ENCODE measurements at places on chromosomes 7 and 10.

DNA sequence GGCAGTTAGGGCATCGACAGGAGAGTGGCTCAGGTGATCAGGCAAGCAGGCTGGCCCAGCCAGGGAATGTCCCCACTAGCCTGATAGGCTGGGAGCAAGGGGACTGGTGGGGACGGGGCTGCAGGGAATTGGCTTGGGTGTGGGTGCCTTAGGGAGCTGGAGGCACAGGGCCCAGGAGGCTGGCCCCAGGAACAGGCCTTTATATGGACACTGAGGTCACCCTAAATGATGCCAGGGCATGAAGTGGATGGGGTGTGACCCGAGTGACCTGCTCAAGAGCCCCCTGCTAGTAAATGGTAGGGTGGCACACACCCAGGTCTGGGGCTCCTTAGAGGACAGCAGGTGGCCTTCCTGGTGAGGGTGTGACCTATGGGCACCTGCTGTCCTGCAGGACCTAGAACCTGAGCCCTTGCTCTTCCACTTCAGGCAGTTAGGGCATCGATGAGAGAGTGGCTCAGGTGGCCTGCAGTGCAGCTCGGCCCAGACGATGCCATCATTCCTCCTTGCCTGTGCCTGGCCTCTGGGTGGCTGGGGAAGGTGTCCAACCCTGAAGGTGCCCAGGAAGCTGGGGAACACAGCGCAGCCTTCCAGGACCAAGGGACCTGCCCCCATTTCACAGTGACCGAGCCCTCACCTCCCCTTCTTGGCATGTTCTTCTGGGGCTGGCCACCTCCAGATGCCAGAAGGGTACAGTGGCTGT, 51.7 kb upstream of the LEP start:
- DNase-seq, result no peak

- DNase-seq, result no peak
These were observed 128.8 kb downstream of the PPP1R17 start for GRCh38 chr7:31815796-31816195.

DNA sequence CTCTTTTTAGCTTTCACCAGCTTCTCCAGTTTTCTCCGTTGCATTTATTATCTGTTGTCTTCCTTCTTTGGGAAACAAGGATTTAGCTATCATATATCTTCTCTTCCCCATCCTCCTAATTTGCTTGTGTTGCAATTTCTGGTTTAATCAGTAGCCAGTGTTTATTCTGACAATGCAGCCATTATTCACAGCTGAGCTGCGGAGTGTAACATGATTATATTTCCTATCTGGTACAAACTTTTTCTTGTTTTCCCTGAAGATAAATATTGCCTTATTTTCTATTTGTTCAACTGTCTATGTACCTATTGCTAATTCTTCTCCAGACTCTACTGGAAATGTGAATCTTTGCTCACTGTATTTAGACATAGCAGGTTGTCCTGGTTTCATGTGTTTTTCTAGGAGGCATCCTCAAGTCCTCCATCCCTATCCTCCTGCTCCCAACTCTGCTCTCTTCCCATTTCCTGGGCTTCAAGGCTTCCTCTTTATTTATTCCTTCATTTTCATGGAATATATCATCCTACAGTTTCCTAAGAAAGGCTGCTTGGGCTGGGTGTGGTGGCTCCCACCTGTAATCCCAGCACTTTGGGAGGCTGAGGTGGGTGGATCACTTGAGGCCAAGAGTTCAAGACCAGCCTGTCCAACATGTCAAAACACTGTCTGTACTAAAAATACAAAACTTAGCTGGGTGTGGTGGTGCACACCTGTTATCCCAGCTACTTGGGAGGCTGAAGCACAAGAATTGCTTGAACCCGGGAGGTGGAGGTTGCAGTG, 72.4 kb upstream of the KDM7A start:
- DNase-seq, result no peak

DNA sequence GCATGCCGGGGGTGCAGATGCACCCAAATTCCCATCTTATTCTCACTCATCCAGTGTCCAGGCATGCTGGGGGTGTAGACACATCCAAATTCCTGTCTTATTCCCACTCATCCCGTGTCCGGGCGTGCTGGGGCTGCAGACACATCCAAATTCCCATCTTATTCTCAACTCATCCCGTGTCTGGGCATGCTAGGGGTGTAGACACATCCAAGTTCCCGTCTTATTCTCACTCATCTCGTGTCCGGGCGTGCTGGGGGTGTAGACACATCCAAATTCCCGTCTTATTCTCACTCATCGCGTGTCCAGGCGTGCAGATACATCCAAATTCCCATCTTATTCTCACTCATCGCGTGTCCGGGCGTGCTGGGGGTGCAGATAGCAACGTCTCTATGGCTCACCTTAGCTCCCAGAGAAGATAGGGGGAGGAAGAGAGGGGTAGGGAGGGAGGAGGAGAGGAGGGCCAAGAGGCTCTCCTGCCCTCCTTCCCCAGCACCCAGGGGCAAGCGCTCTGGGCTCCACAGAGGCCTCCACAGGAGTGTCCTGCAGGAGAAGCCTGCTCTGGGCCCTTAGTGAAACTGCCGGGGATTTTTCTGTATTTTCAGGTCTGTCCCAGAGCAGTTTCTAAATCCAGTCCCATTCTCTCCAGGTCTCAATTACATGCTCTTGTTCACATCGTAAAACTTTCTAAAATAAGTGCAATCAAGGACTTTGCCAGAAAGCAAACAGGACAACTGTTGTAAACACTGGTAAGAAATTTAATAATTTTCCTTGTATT, 210.8 kb downstream of the DIP2C start:
- no peak for DNase-seq

GRCh38 chr7:35007768-35008167, 29.5 kb downstream of the DPY19L1 start:
- DNase-seq, result no peak

- no peak for DNase-seq
These were observed 92.9 kb downstream of the GPR26 start for GRCh38 chr10:123759041-123759440.

DNA sequence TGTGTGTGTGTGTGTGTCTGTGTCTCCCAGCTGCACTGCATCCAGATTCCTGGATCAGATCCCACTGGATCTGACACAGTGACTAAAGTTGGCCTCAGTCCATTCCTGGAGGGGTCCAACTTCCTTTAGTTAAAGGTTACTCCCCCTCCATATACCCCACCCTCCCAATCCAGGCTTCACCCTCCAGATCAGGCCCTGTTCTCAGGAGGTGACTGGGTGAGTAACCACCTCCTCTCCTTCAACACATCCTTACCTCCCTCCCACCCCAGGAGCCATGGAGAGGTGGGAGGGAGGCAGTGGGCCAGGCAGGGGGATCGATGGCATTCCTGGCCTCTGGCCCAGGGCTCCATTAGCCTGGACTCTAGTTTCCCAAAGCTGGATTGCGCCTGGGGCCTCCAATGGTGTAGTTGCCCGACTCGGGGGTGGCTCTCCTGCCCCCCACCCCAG, 11.3 kb downstream of the KCNIP2 start:
- no peak for DNase-seq

DNA sequence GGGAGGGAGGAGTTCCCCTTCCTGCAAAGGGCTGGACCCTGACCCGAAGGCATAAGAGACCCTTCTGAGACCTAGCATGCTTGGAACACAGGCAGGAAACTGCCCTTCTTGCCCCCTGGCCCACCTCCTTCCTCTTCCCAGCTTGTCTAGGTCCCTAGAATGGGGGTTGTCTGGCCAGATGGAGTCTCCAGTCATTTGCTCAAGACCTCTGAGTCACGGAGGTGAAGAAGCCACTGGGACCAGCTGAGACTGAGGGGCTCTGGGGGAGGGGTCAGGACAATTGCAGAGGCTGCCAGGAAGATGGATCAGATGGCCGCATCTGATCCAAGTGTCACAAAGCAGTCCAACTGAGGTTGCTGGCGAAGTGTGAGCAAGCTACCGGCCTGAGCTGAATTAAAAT, 46.2 kb downstream of the COL13A1 start:
- no peak for DNase-seq

DNA sequence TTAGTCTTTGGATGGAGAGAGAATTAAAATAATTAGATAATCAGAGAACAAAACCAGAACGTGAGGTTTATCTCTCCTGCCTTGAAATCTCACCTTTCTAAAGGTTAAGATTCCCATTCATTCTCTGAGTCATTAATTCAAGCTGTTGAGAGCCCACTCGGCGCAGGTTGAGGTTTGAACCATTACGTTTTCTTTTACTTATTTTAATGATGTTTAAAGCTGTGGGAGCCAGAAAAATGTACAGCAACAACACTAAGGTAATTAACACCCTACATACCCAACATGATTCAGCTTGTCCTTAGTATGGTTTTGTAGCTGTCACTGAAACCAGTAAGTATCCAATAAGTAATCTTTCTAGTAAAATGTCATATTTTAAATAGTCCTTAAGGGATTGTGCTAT, 153.0 kb upstream of the ANK3 start:
- no peak for DNase-seq

GRCh38 chr7:54037873-54038272, 504.3 kb upstream of the VSTM2A start:
- no peak for DNase-seq

- no peak for DNase-seq
These were observed 15.3 kb downstream of the GNAT3 start for GRCh38 chr7:80496586-80496985.

- no peak for DNase-seq
These were observed 964 bp downstream of the FRMD4A start for GRCh38 chr10:14329746-14330173.

GRCh38 chr7:26658389-26659084, 205.9 kb downstream of the SKAP2 start:
- DNase-seq, result no peak

GRCh38 chr7:148505645-148506375, 84.8 kb upstream of the C7orf33 start:
- DNase-seq, result no peak

- DNase-seq, result no peak
These were observed 2.5 kb downstream of the SAP25 start for GRCh38 chr7:100570954-100571828.

GRCh38 chr7:5594616-5595544, 171.2 kb upstream of the TNRC18 start:
- DNase-seq, result peak; percentile 64

DNA sequence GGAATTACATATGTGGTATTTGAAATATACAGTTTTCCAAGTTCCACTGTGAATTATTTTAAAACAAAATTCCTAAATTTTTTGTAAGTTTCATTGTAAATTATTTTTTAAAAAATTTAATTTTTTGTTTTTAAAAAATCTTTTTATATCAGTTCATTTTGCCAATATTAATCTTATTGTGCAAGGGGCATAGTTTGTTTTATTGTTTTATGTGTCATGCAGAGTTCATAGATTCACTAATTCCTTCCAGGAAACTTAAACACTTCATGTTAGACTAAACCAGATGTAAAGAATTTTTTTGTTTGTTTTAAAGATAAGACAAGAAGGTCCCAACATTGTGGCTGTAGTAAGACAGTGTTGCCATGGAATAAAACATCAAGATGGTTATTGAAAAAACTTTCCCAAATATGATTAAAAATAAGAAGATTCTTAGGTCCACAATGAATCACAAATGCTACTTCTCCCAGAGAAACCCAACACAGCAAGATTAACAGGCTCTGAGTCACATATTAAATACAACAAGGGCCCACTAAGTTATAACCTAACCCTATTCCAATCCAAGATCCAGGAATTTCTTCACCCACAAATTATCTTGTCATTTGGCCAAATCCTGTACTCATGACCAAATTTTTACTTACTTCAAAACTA, 464.7 kb upstream of the IGFBP3 start:
- DNase-seq, result no peak

GRCh38 chr7:125255810-125256209, 326.2 kb upstream of the POT1 start:
- DNase-seq, result no peak

DNA sequence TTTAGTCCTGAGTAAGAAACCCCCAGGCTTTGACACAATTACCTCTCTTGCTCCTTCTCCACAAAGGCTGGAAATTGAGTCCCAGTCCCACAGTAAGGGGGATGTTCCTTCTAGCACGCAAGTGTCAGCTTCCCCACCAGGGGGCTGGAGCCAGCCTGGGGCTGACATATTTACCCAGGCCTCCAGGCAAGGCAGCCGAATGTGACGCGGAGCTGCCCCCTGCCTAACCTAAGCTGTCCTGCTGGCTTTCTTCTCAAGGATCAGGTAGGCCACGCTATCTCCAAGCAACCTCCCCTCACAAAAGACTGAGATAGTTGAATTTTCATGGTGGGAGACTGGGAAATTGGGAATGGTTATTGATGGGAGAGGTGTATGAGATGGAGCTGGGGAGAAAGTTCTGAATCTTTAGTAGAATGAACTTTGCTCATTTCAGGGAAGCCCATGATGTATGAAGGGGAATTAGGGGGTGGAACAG, 19.2 kb upstream of the BMPER start:
- no peak for DNase-seq

DNA sequence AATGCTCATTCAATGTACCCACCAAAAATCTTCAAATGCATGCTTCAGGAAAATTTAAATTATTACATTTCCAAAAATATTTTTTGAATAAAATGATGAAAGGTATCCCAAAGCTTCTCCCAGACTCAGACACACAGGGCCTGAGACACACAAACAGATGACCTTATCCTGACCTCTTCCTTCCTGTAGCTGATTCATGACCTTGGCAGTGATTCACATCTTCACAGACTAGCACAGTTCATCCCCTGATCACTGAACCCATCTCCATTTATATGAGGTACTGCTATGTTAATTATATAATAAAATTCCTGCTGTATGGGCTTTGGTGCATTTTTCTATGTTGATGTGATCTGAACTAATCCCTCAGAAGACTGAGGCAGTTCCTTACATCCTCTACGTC, 265.0 kb upstream of the GLI3 start:
- DNase-seq, result no peak

DNA sequence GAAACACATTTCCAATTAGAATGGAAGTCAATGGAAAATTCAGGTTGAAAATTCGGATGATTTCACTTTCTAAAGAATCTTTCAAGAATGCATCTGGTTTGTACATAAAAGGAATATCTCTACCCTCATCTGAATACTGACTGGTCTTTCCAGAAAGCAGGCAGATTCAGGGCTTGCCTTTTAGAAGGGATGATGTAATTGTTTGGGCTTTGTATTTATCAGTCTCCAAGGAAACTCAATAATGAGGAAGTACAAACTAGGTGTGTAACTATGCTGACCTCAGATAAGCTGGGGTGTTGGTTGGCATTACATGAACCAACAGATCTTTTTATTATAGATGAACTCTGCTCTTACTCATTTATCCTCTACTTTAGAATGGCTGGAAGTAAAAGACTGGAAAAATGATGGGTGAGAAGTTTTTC, 24.1 kb downstream of the PDLIM1 start:
- DNase-seq, result no peak

- DNase-seq, result no peak
These were observed 78.4 kb upstream of the ADO start for GRCh38 chr10:62726142-62726541.

- no peak for DNase-seq
These were observed 11.2 kb downstream of the COL17A1 start for GRCh38 chr10:104074505-104074904.

- no peak for DNase-seq
These were observed 73.4 kb upstream of the SLC13A1 start for GRCh38 chr7:123273185-123273584.

- no peak for DNase-seq
These were observed 194.4 kb downstream of the NSUN6 start for GRCh38 chr10:18456984-18457383.

All from activated naive CD8-positive, alpha-beta T cell treated with anti-CD3 and anti-CD28 coated beads, Interleukin-2, amount 10 ng/mL, durations not matched to agents 7 days and 5 days (primary cell).